NCI-H1105 (cell line): ENCODE measurements at places on chromosomes 2 and 18.

GRCh38 chr2:21165350-21165749 is 41.6 kb downstream of the TDRD15 start:
- no peak for DNase-seq

DNA sequence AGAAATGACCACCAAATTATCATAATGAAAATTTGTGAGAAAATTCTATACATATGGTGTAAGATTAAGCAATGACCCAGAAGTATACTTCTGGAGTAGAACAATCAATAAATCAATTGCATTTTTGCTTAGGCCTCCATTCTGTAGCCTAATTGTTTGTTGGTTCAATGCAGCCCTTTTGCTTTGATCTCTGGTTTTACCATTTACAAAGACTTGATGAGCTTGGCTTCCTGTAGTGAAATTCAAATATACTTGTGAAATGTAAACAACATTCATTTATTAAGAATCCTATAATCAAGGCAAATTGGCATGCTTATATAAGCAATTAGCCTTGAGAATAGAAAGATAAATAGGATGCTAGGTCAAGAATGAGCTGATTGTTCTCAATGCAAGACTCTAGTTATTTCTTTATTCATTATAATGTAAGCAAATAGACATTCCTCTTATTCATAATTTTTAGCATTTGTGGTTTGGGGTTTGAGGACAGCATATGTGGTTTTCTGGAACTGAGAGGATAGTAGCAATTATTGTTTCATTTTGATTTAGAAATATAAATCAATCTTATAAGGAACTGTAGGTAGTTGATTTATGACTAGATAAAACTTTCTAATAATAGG is 9.7 kb downstream of the FMNL2 start:
- peak; percentile 16 for DNase-seq

DNA sequence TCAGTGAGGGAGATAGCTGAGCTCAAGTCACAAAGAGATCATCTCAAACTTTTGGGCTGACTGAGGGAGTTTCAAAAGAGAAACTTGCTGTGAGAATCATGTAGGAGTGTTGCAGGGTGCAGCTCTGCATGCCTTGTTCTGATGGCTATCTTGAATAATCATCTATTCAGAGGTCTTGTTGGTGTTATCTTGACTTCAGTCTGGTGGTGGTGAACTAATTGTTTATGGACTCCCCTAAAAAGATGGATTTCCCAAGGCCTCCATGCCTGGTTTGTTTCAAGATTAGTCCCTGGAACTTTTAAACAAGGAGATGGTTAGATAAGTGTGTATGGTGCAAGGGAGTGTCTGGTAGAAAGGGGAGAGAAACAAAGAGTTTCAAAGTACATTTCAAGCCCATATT is 29.8 kb downstream of the SLC39A6 start:
- DNase-seq: no peak

DNA sequence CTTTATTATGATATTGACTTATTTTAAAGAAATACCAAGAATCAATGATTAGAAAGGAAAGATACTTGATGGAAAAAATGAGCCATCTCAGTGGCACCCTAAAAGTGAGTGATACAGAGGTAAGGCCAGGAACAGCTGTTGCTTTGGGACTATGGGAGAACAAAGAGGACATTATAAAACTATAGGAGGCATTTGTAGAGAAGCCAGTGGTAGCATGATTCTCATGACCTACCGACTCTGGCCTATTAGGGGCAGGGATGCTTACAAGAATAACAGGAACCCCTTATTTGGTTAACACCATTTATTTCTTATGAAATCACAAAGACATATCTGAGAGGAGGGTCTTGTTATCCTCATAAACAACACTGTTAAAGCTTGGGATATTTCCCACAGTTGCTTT is 162.2 kb downstream of the RIT2 start:
- no peak for DNase-seq

DNA sequence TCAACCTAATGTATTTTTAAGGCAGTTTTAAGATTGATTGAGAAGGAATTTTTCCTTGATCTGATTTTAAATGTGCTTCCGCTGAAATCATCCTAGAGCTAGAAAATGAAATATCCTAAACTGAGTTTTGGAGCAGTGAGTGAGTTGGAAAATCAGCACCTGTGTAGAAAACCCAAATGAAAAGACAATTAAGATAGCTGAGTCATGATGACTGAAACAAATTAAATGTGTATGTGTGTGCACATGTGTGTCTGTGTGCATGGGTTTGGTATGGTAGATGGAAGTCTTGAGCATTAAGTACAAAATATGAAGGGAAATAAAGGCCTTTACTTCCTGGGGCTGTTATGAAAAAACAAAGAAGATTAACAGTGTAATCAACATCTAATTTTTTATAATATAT is 394.6 kb upstream of the MAP2 start:
- no peak for DNase-seq

DNA sequence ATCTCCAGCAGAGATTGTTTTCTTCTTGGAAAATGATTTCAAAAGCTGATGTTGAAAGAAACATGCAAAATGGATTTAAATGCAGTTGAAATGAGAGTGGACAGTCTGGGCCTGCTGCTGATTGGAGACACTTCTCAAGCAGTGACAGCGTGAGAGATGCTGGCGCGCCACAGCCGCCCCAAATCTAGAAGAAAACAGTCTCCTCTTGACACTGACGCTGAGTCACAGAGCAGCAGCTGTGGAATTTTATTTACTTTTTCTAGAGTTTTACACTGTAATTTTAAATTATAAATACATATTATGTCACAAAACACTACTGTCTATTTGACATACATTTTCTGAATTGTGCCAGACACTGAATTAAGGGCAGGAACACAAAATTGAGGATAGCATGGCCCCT is 121.8 kb upstream of the TMEM200C start:
- DNase-seq: no peak

- no peak for DNase-seq
Observed at GRCh38 chr2:235143789-235144188, 192.0 kb downstream of the SH3BP4 start.

- peak; percentile 95 for DNase-seq
Observed at GRCh38 chr2:186848873-186849578, at the start of gene ZSWIM2. TSS of gene ZSWIM2 (minus strand) at chr2:186849170. CDS start at chr2:186849130, 40 bp downstream.

DNA sequence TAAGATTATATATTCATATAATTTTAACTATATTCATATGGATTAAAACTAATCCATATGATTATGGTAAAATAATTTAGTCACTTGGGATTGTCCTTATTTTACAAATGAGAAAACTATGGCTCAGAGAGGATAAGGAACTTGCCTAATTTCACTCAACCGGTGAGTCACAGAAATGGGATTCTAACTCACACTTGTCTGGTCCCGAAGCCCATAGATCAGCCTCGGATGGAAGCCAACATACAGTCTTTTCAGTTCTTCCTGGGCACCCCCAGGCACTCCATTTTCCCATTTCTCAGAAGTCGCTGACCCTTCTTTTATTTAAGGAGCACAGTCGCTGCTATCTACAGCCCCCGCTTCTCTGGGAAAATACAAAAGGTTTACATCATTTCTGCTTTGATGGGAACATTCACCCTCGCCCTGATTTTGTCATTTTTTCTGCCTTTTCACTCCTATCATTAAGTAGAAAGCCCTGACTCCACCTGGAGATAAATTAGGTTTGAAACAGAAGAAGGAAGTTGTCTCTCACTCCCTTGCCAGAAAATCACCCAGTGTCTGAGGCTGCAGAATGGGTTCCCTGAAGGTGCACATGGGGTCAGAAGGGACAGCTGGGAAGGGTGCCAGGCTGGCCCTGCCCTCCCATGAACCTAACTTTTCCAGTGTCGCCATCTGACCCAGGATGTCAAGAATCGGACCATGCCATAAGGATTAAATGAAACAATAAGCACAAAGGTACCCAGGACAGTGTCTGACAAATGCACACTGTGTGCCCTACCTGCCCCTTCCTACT is 36.6 kb downstream of the CYP1B1 start:
- no peak for DNase-seq

- no peak for DNase-seq
Observed at GRCh38 chr2:15841776-15842560, 98.4 kb upstream of the MYCN start.

GRCh38 chr2:78941751-78942150 is 83.8 kb upstream of the REG3G start:
- DNase-seq: no peak

GRCh38 chr2:215635788-215636139 is 199.9 kb upstream of the FN1 start:
- no peak for DNase-seq

DNA sequence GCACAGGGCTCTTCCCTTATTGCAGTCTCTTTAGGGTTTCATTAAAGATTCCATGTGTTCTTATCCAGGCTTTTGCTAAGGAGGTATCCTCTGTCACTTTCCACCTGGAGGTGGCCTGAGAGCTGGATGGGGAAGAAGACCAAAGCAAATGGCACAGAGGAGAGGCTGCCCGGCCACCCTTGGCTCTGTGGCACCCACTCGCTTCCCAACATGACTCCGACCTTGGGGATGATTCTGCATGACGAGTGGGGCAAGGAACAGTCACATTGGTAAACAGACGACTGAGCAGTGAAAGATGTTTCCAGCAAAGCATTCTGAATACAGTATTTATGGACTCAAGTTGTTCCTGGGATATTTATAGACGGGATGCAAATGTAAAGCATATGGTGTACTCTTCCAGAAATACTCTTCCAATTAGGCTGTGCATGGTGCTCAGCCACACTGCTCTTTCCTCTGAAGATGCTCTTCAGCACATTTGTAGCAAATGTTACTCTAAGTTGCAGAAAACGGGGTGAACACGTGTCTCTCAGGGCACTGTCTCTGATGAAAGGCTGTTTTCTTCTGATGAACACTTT is 377.1 kb upstream of the HS6ST1 start:
- DNase-seq: no peak

DNA sequence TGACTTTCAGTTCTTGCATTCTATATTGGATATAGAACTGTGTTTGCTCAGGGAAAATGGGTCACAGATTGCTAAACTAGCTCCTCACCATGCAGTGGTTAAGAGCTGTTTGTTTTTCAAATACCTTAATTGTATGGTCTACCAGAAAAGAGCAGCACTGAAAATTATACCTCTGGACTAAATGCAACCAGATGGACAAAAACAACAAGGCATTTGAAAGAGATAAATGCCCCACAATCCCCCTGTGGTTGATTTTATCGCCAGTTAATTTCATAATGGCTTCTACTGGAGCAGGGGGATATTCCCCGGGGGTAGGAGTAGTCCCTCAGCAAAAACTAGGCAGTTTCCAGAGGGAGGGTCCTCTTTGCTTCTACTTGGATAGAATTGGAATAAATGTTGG is 267.9 kb upstream of the TNP1 start:
- no peak for DNase-seq

- no peak for DNase-seq
Observed at GRCh38 chr18:44673256-44673880, 7.3 kb upstream of the SETBP1 start.

DNA sequence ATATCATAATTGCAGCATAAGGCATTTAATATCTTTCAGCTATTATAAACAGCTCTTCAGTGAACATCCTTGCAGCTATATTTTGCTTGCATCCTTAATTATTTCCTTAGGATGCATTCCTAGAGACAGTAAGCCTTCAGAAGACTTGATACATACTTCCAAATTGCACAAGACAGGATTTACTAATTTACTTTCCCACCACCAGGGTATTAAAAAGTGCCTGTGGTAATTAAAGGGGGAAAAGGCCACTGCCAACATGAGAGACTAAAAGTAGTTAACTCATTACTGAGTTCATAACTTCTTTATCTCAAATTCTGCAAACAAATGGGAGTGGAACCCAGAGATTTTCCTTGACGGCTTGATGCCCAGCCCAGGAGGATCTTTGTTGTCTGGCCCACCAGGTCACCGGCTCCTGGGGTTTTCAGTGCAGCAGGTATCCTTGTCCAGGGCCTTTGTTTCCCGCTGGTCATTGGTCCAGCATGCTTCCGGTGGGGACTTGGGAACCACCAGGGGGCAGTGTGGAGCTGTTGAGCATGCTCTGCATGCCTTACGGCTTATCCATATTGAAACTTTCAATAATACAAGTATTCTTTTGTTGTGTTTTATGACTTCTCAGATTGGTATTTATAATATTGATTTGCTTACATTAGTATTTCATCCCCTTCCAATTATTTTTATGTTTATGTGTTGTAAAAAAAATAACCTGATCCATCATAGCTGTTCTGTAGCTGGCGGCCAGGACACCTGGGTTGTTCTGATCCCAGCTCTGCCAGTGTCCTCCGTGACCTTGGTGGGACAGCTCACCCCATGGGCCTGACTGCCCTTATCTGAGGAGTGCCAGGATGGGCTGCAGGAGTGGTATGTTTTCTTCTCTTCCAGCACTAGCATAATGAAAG is 61.4 kb downstream of the TGOLN2 start:
- no peak for DNase-seq

DNA sequence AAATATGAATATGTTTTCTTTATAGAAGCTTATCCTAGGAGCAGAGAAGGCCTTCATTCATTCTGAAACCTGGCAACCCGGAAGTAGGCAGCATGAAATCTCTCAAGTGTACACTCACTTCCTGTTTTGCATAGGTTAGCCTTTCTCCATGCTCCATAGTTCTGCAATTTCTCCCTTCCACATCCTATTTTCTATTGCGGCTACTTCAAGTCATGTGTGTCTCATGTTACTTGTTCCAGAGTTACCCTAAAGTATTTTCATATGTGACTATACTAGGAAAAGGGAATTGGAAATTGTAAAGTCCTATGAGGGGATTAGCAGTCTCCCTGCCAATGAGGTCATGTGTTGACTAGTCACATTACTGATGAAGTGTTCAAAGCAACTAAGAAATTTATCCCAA is 320.6 kb downstream of the NCKAP5 start:
- no peak for DNase-seq

DNA sequence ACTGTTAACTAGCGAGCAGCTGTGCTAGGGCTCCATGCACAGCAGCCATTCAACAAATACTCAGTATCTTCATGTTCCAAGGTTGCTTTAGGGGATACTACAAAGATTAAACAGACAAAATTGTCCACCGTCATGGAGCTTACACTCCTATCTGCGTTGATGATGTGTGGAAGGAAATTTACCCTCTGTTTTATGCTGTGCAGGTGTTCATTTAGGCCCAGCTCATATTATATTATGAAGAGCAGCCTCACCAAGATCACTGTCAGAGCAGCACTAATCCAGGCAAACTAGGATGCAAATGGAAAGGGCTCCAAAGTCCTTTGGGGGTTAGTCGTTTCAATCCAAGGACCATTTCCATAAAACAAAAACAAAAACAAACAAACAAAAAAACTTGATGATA is 13.4 kb upstream of the WIPF1 start:
- DNase-seq: no peak

- no peak for DNase-seq
Observed at GRCh38 chr2:38016219-38016618, 59.7 kb downstream of the CYP1B1 start.

DNA sequence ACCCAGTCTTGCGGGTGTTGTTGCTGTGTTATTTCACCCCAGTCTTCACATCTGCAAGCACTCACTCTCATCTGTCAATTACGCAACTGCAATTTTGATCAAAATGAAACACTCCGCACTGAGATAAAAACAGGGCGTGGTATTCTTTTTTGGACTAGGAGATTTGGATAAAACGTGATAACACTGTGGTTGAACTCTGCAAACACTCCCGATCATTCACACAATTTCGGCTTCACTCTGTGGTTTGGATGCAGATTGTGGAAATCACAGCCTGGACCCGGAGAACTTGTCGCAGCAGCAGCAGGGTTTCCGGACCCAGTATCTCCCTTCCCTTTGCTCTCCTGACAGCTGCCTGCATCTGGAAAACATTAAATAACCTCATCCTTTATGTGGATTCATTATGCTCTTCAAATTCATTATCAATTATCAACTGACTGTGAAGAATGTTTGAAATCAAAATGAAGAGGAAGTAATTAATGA is 49.4 kb upstream of the APCDD1 start:
- DNase-seq: no peak

GRCh38 chr2:227473122-227473461 is 1.1 kb downstream of the AGFG1 start:
- DNase-seq: no peak
